ENCODE measurements at places on chromosomes 2 and 18.

DNA sequence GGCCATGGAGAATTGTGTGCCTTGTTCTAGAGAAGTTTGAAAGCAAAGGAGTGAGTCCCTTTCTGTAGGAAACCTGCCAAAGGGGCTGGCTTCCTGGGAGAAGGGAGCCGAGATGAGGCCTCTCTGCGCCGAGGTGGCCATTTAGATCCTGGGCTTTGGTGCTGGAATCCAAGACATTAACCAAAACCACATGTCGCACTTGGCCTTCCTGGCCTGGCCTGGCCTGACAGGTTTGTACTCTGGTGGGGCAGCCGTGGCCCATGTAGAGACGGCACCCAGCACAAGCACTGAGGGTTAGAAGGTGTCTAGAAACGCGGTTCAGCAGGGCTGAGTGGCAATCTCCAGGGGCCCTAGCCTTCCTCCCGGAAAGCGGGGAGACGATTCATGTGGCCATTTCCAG is 7.1 kb downstream of the CNNM3 start:
- no peak for DNase-seq

DNA sequence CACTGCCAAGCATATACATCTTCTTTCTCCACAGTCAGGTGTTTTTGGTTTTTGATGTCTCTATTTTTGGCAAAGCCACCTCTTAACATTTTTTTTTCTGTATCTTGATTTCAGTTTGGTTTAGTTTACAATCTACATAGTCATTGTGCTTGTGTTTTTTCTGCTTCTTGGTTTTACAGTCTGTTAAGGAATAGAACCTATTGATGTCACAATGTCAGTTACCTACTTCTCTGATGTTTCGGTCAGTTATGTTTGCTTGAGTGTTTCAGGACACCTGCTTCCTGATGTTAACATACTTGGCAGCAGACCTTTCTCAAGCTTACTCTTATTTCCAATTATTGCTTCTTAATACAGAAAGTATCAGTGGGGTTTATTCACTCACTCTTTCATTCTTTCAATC is 253.3 kb downstream of the SPAG16 start:
- DNase-seq = no peak

GRCh38 chr2:78861546-78861945 is 164.0 kb upstream of the REG3G start:
- peak; percentile 51 for DNase-seq

- no peak for DNase-seq
Measured at GRCh38 chr2:145268931-145269330, 749.0 kb upstream of the ZEB2 start.

- DNase-seq = no peak
Measured at GRCh38 chr2:136151021-136151971, 33.3 kb upstream of the CXCR4 start.

GRCh38 chr2:206521612-206522011 is 78.3 kb downstream of the ADAM23 start:
- DNase-seq = no peak

DNA sequence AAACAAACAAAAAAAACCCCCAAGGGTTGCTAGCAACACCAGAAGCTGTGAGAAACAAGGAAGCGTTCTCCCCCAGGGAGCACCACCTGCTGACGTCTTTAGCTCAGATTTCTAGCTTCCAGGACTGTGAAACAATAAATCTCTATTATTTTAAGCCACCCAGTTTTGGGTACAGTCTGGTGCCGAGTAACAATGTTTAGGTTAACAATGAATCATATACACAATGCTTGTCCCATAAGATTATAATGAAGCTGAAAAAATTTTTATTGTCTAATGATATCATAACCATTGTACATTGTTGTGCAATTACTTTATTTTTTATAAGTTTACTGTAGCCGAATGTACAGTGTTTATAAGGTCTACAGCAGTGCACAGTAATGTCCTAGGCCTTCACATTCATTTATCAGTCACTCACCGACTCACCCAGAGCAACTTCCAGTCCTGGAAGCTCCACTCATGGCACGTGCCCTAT is 72.1 kb upstream of the CAB39 start:
- DNase-seq = no peak

- DNase-seq = no peak
Measured at GRCh38 chr2:229282758-229283546, 11.9 kb upstream of the PID1 start.

DNA sequence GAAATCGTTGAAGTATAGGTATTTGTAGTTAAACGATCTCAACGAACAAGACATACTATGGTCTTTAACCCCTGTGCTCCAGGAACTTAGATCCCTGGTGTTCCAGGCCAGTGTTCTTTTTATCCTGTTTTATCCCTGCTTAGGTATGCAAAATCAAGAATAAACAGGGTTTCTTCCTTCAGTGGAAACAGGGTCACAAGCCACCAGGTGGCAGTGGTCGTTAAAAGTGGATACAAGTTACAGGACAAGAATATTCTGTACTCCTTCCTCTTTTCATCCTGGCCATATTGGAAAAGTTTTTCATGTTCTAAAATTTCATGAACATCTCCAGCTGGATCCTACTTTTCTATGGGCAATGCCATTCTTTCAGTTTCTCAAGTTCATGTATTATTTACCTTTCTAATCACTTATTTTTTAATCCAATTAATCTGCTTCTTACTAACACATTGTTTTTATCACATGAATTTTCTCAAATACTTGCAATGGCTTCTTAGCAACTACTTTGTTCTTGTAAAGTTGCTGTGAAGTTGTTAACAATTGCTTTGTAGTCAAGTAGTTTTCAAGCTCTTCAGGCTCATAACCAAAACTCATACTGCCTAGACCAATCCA is 16.4 kb upstream of the HNMT start:
- DNase-seq = peak; percentile 57

Data from D341Med (cell line).